Activated CD8-positive, alpha-beta T cell treated with anti-CD3 and anti-CD28 coated beads, Interleukin-2, amount 10 ng/mL, durations not matched to agents 7 days and 5 days (primary cell): ENCODE measurements at places on chromosomes 4 and X. TPM values are rescaled to one million over a fixed set of nuclear protein-coding genes. Genes with fewer than 3 reads are reported as not detected.
A peak's percentile ranks its signal among the peaks of the same experiment; 100 is the strongest.

GRCh38 chr4:47109379-47109778 lies 78.0 kb downstream of the GABRB1 start:
- DNase-seq = no peak
- no peaks in the 10 kb centered on the region for H3K36me3 ChIP-seq
- no peak overlapping the region for H3K27ac ChIP-seq
- H3K4me1 ChIP-seq = no peaks in the 10 kb centered on the region

DNA sequence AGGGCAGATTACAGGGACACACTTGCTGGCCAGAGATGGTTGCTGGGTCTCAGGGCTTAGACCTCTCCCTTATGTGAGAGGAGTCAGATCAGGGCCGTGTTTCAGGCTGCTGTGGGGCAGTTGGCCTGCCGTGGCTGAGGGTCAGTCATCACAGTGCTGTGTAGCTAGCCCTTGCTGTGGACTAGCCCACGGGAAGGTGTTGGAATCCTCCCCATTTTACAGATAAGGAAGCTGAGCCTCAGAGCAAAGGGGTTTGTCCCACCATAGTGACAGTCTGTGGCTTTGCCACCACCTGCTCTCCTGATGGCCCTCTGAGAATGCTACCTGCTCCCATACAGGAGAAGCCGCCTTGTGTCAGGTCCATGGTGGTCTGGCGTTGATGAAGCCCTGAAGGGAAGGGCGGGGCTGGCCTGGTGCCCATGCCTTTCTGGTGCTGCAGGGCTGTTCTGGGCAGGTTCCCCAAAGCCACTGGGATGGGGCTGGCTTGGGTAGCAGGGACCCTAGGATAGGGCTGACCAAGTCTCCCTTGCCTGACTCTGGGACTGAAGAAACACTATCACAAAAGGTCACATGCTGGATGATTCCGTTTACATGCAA lies 2.4 kb upstream of the FAM53A start:
- H3K36me3 ChIP-seq = peaks cover 19% of the 10 kb centered on the region
- H3K27me3 ChIP-seq = peaks cover 3% of the 10 kb centered on the region
- H3K27ac ChIP-seq = no peak overlapping the region

GRCh38 chrX:12583543-12583942 lies 207.7 kb upstream of the PRPS2 start:
- no peaks in the 10 kb centered on the region for H3K27me3 ChIP-seq
- H3K27ac ChIP-seq = no peak overlapping the region
- no peak for DNase-seq

GRCh38 chrX:66200050-66200664 lies 36.1 kb downstream of the HEPH start:
- no peaks in the 10 kb centered on the region for H3K36me3 ChIP-seq
- H3K27me3 ChIP-seq = peaks cover 9% of the 10 kb centered on the region
- no peak overlapping the region for H3K4me3 ChIP-seq
- DNase-seq = no peak
- H3K4me1 ChIP-seq = peaks cover 20% of the 10 kb centered on the region

GRCh38 chrX:112834031-112834845 lies 6.4 kb downstream of the AMOT start:
- no peaks in the 10 kb centered on the region for H3K4me1 ChIP-seq
- no peak overlapping the region for H3K27ac ChIP-seq
- DNase-seq = no peak
- H3K4me3 ChIP-seq = no peak overlapping the region
- H3K27me3 ChIP-seq = no peaks in the 10 kb centered on the region
- H3K36me3 ChIP-seq = no peaks in the 10 kb centered on the region

GRCh38 chr4:74504212-74504611 lies 59.3 kb downstream of the AREG start:
- no peaks in the 10 kb centered on the region for H3K27me3 ChIP-seq
- H3K4me3 ChIP-seq = no peak overlapping the region
- no peaks in the 10 kb centered on the region for H3K36me3 ChIP-seq

- peaks cover 66% of the 10 kb centered on the region for H3K4me1 ChIP-seq
- no peak for DNase-seq
- peaks cover 13% of the 10 kb centered on the region for H3K36me3 ChIP-seq
- H3K27me3 ChIP-seq = no peaks in the 10 kb centered on the region
- no peak overlapping the region for H3K4me3 ChIP-seq
These were observed 34.6 kb downstream of the USP9X start for GRCh38 chrX:41119803-41120202.

DNA sequence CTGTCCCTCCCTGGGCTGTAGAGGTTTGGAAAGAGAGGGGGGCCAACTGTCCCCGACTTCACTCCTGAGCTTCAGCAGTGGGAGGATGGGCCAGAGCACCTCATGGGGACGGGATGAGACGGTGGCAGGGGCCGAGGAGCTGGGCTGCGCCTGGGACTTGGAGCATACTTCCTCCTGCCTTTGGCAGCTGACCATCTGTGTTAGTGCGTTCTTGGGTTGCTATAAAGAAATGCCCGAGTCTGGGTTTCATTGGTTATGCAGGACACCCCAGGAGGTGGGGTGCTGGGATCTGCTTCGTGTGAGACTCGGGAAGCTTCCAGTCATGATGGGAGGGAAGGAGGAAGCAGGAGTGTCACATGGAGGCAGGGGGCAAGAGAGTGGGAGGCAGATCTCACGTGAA lies 7.4 kb downstream of the PSAPL1 start:
- no peak for DNase-seq
- no peaks in the 10 kb centered on the region for H3K27me3 ChIP-seq
- H3K4me3 ChIP-seq = no peak overlapping the region
- H3K27ac ChIP-seq = no peak overlapping the region
- no peaks in the 10 kb centered on the region for H3K4me1 ChIP-seq
- H3K36me3 ChIP-seq = no peaks in the 10 kb centered on the region

GRCh38 chrX:24019448-24019847 lies 7.5 kb downstream of the KLHL15 start:
- peaks cover 44% of the 10 kb centered on the region for H3K36me3 ChIP-seq
- no peak for DNase-seq
- H3K4me3 ChIP-seq = peak overlapping the region; percentile 40
- H3K27me3 ChIP-seq = no peaks in the 10 kb centered on the region
- H3K27ac ChIP-seq = no peak overlapping the region

XKRX gene
- total RNA-seq = not detected

TKTL2 gene
- not detected for total RNA-seq

EXOSC9 gene
- total RNA-seq = 54.2 TPM
